NCI-H2171 treated with DMSO at 0.1 percent for 48 hours (cell line): ENCODE measurements at places on chromosomes 3 and 15.

GRCh38 chr15:59406446-59406845 is 31.5 kb upstream of the FAM81A start:
- no peak for DNase-seq

DNA sequence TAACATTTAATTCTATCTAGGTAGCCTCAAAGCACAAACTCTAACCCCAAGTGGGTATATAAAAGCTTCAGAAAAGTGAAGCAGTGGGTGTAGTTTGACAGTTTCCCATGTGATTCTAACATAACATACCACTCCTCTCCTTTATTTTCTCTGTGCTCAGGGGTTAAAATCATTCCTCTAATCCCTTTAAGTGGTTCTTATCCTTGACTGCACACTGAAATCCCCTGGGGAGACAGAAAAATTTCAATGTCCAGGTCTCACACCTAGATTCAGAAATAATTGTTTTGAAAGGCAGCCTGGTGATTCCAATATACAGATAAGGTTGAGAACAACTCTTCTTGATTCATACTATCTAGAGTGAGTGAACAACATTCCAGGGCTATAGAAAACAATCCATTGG is 986.4 kb downstream of the ROBO1 start:
- DNase-seq: no peak

DNA sequence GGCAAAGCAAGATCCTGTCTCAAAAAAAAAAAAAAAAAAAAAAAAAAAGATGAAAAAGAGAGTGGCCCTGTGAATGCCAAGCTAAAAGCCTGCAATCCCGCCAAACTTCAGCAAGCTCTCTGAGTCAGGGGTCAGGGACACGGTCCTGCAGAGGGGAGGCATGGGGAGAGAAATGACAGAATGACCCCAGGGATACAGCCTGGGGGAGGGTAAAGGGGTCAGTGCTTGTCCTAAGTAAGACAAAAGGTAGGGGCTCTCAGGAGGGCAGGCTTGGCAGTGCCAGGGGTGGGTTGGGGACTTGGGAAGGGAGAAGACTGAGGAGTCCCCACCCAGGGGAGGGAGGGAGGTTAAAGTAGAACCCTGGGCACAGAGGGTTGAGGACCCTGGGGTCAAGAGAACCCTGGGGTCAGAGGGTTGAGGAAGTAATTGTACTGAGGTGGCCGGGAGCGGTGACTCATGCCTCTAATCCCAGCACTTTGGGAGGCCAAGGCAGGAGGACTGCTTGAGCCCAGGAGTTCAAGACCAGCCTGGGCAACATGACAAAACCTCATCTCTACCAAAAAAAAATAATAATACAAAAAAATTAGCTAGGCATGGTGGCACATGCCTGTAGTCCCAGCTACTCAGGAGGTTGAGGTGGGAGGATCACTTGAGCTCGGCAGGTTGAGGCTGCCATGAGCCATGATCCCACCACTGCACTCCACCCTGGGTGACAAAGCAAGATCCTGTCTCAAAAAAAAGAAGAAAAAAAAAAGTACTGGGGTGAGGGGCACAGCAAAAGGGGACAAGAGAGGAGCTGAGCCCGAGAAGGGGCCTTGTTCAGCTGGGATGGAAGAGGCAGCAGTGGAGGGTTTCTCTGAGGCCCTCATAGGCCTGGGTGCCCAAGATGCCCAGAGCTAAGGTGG is 5.2 kb upstream of the SEMA3B start:
- DNase-seq: no peak

DNA sequence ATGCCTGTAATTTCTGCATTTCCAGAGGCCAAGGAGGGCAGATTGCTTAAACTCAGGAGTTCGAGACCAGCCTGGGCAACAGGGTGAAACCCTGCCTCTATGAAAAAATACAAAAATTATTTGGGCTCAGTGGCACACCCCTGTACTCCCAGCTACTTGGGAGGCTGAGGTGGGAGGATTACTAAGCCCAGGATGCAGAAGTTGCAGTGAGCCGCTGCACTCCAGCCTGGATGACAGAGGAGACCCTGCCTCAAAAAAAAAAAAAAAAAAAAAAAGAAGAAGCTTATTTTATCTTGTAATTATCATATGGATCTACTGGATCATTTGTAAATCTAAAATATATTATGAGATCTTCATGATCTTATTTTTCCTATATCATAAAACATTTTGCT is 84.1 kb downstream of the PPCDC start:
- no peak for DNase-seq

DNA sequence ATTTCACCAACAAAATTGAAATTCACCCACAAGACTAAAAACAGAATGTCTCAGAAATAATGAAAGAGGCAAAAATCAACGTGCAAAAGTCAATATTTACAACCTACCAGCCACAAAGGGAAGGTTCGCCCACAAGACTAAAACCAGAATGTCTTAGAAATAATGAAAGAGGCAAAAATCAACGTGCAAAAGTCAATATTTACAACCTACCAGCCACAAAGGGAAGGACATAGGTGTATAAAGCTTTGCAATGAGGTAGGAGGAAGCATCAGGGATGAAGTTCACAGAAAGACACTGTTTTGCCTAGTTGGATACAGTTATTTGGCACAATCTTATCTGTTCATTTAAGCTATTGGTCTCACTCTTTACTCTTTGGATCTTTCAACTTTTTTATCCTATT is 14.3 kb downstream of the OXTR start:
- no peak for DNase-seq

DNA sequence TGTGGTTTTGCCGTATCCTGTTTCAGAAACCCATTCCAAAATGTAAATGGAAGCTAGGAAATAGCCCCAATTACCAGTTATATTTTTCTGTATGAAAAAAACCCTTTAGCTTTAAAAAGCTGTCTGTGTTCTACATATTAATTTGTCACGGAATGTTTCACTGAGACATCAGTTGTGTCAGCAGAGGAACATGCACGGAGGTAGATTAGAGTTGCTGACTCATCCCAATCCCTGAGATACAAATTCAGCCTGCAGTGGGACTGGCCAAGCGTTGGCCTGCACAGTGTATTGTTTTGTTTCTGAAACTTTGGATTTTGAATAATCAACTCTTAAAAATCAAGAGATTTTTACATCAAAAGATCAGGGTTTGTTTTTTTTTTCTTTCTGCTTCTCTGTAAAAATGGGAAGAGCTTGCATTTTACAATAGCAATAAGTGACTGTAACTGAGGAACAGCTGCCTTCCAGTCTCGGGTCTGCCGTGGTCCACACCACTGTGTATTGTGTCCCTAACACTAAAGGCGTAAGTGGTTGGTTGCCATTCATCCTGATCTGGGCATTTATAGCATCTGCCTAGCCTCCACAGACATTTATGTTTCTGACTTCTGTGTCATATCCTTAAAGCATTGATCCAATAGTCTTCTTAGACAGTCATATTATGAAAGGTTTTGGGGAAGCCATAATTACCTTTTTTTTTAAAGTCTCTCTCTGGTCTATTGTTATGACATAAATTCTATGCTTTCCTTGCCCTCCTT is 218.1 kb downstream of the ADAMTSL3 start:
- DNase-seq: no peak

DNA sequence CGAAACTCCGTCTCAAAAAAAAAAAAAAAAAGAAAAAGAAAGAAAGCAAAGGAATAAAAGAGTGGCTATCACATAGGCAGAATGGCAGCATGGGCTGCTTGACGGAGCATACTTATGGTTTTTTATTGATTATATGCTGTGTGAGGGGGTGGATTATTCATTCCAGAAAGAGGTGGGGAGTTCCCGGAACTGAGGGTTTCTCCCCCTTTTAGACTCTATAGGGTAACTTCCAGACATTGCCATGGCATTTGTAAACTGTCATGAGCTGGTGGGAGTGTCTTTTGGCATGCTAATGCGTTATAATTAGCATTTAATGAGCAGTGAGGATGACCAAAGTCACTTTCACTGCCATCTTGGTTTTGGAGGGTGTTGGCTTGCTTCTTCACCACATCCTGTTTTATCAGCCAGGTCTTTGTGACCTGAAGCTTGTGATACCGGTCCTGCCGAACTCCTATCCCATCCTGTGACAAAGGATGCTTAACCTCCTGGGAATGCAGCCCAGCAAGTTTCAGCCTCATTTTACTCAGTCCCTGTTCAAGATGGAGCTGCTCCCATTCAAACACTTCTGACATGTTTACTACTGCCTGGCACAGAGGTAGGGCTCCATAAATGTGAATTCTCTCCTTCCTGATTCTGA is 15.8 kb upstream of the ABHD17C start:
- DNase-seq: no peak

DNA sequence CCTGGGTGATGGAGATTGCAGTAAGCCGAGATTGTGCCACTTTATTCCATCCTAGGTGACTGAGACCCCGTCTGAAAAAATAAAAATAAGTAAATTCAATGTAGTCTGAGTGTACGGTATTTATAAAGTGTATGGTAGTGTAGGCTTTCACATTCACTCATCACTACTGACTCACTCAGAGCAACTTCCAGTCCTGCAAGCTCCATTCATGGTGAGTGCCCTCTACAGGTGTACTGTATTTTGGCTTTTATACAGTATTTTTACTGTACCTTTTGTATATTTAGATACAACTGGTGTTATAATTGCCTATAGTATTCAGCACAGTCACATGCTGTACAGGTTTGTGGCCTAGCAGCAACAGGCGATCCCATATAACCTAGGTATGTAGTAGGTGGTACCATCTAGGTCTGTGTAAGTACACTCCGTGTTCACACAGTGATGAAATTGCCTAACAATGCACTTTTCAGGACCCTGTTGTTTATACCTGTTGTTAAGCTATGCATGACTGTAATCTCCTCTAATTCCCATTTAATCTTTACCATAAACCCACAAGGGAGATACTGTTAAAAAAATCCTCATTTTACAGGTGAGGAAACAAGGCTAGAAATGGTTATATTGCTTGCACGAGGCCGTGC is 19.3 kb downstream of the CACNA1D start:
- no peak for DNase-seq

DNA sequence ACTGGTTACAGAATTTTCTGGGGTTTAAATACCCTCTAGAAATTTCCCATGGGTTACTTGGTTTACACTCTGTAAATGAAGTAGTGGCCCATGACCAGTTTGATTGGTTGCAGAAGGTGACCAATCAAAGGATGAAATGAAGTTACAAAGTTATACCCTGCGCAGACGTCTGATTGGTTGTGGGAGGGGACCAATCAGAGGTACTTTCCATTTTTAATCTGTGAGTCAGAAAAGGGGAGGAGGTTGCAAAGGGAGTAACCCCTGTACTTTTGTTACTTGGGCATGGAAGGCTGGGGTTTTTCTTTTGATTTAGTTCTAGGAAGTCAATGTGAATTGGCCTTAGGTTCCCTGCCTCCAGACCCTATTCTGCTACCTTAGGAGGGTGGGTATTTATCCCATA is 18.7 kb upstream of the APH1B start:
- DNase-seq: no peak

GRCh38 chr3:122105626-122106025 is 50.5 kb downstream of the CD86 start:
- DNase-seq: no peak

DNA sequence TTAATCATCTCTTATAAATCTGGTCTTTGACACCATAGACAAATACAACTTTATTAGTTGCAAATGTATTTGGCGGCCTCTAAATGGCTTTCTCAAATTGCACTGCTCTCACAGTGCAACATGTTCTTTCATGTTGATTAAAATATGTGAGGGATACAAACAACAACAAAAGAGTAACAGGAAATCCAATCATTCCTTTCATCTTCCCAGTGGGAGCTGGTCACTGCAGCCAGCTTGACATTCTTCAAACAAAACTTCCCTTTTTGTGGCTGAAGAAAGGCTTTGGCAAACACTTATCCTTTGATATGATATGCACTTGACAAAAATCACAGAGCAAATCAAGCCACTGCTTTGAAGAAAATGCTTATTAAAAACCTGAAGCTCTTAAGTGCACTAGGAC is 973.6 kb downstream of the EPHA3 start:
- no peak for DNase-seq

GRCh38 chr15:84143753-84144314 is 91.7 kb upstream of the GOLGA6L4 start:
- no peak for DNase-seq

DNA sequence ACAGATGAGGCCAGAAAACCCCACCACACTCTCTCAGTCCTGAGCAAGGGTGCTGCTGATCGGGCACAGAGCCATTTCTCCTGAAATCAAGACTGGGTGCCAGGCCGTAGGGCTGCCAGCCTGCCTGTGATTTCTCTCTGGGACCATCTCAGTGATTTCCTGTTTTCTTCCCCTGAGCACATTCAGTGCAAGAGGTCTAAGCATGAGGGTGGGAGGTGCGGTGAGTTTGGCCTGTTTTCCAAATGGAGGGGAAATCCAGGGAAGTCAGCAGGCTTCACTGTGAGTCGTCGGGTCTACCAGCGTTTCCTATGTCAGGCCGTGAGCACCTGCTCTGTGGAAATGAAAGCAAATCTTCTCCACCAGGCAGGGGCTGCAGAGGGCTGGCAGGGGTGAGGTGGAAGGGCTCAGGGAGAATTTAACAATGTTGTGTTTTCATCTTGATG is 82.3 kb downstream of the ST6GAL1 start:
- DNase-seq: no peak

DNA sequence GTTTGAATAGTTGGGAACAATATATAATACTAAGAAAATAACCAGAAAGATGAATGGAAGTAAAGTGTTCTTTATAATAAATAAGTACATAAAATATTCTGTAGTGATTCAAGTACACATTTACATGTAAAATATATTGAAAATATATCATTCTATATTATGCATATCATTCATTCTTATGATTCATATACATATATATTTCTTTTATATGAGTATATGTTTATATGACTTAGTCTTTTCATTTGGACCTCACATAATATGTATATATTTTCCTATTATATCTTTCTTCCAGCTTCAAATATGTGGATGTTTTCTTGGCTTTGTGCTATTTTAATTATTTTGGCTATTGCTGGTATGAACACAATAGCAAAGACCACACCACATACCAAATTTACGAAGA is at the start of gene OTOL1:
Gene OTOL1, plus strand, starts transcription at position 301 of the 400 bp plus-strand sequence. Its CDS starts 0 bp downstream, at position 301.
- no peak for DNase-seq

- DNase-seq: no peak
These were observed 108.5 kb downstream of the SAMMSON start for GRCh38 chr3:70108072-70108471.

GRCh38 chr3:188326111-188326510 is 172.2 kb downstream of the LPP start:
- no peak for DNase-seq

- no peak for DNase-seq
These were observed 166.0 kb upstream of the COL8A1 start for GRCh38 chr3:99472385-99472784.

DNA sequence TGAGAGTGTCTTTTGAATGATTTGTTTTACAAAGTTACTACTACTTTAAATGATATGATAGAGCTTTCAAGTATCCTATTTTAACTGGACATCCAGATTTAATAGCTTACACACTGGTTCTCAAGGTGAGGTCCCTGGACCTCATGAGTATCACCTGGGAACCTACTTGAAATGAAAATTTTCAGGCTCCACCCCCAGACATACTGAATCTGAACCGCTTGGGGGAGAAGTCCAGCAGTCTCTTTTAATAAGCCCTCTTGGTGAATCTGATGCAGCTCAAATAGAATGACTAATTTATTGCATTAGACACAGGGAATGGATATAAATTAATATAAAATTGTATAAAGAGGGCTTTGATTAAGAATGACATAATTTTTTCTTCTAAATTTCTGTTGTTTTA is 29.4 kb upstream of the SLITRK3 start:
- DNase-seq: no peak

GRCh38 chr3:152299249-152299976 is 30.7 kb downstream of the MBNL1 start:
- no peak for DNase-seq

GRCh38 chr15:70320482-70320881 is 222.8 kb upstream of the TLE3 start:
- DNase-seq: no peak

GRCh38 chr15:98668566-98669308 is 20.4 kb downstream of the IGF1R start:
- peak; percentile 25 for DNase-seq
